ENCODE measurements at places on chromosomes 11 and 22.
A peak's percentile ranks its signal among the peaks of the same experiment; 100 is the strongest.

GRCh38 chr11:34298871-34299270 is 58.9 kb downstream of the ABTB2 start:
- DNase-seq: no peak

DNA sequence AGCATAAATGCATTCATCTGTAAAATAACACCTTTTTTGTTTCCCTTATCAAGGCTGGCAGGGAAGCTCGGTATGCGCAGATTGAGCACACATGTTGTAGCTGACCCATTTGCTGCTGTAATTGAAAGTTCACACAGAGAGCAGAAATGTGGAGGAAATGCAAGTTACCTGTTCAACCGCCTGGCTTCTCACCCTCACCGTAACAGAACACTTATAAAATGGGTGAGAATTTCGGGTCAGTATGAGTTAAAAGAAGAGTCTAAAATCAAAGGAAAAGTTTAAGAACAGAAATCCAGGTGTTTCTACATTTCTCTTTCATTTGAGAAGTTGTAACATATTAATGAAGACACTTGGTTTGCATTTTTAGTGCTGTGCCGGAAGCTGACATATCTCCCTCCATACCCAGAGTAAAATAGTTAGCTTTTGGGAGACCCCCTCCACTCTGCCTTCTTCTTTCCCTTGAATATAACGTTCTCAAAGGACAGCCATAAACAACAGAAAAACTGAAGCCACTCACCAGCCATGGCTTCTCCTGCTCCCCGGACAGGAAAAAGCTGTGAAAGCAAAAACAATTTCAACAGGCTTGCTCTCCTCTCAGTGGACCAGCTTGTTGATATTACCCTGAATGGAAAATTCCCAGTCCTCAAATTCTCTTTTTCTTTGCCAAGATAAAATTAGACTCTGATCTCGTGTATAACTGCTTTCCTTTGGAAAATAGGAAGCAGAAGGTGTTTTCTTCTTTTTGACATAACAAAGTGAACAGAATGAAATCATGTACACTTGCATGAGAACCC is at the start of gene CASP12:
Gene CASP12, minus strand, starts transcription at position 570 of the 794 bp plus-strand sequence.
- no peak for DNase-seq

DNA sequence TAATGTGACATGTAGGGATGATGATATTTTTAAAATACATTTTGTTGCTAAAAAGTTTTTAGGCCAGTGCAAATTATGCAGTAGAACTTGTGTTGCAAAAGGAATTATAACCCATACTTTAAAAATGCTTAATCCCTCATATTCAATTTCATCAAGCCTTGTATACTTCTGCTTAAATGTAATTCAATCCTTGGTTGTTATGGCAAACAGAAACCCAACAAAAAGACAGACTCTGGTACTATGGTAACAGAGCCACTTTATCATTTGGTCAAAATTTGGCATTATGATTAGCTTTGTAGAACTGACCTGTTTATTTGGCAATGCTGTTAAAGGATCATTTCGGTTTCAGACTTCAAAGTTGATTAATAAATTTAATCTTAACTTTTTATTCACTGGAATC is 284.8 kb downstream of the TMEM135 start:
- DNase-seq: no peak

DNA sequence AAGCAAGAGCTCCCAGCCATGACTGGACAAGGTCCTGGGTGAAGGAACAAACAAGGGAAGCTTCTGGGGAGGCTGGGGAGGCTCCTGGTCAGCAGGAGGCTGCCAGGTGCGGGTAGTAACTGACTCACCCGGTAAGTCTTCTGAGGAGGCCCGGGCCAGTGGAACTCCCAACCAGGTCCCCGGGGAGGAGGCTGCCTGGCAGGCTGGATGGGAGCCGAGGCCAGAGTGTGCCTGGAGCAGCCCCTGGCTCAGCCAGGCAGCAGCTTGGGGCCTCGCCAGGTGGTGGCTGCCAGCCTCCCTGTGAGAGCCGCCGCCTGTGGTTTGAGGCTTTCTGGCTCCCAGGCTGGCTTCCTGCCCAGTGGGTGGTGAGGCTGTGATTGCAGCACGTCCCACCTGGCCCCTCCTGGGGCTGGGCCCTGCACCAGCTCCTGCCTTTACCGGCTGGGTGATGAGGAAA is 46.2 kb downstream of the IGF2 start:
- peak; percentile 79 for DNase-seq

- no peak for DNase-seq
Measured at GRCh38 chr11:69401715-69402114, 79.7 kb upstream of the LINC01488 start.

- DNase-seq: no peak
Measured at GRCh38 chr22:20887375-20887774, 28.6 kb downstream of the SNAP29 start.

GRCh38 chr22:42272431-42272999 is 2.1 kb upstream of the TCF20 start:
- DNase-seq: no peak

DNA sequence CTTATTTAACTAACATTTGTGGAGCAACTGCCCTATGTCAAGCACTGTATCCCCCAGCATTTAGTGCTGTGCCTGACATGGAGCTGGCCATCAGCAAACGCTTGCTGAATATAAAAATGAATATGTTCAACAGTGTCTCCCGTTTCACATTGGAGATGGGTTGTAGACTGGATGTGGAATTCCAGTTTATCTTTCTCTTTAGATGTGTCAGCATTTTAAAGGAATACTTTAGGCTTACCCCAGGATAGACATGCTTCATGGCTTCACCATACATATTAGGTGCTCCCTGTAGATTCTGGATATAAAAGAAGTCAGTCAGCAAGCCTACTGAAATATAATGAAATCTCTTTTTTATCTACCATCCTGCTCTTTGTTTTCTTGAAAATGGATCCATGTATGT is 21.3 kb upstream of the TPH1 start:
- no peak for DNase-seq
